ENCODE measurements at places on chromosomes 6 and 20.

DNA sequence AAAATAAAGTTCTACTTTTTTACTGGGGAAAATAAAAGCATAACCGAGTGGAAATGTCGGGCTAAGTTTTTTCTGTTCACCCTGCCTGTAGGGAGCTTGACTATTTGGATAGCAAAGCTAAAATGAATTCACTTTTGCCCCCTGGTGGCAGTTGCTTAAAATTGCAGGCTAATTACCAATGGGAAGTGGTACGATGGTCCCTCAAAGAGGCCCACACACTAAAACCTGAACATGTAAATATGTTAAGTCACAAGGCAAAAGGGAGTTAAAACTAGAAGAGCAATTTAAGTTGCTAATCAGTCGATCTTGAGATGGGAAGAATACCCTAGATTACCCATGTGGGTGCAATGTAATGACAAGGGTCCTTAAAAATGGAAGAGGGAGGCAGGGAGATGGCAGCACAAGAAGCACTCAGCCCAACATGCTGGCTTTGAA, 916 bp upstream of the SUN5 start:
- no peak for DNase-seq

- no peak for DNase-seq
Observed at GRCh38 chr6:127952176-127952575, 51.3 kb upstream of the THEMIS start.

DNA sequence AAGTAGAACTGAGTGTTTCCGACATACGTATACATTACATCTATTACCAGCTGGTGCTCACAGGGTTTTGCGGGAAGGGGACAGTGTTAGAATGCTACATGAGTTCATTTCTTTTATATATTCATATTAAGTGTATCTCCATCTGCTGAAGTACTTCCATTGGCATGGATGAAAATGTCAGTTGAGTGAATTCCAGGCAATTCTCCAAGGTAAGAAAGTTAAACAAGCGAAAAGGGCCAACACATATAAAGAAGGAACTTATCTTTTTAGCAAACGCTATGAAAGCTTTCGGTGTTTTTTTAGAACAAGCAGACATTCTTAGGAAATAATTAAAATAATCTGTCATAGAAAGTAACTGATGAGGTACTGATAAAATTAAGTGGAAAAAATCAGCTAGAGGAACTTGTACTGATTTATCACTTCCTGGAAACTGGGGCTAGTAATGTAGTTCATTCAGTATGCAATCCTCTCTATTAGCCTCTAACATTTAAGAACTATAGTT, 34.6 kb downstream of the RNF146 start:
- DNase-seq: no peak

GRCh38 chr6:54587277-54587676, 259.3 kb upstream of the FAM83B start:
- no peak for DNase-seq

GRCh38 chr6:158270389-158271127, 41.7 kb upstream of the TULP4 start:
- DNase-seq: no peak

DNA sequence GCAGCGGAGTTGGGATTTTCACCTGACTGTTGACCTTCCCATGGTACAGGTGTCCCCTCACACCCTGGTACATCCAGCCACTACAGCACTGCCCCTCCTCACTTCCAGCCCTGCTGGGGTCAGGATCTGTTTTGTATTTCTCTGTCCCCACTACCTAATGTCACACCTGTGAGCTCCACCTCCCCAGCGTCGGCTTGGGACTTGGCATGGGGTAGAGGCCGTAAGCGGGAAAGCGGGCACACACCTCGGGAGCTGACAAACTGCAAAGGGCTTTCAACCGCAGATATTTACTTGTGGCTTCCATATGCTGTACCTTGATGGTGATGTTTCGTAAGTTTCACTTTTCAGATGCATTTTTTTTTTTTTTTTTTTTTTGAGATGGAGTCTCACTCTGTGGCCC, 5.4 kb upstream of the CCN5 start:
- DNase-seq: no peak

DNA sequence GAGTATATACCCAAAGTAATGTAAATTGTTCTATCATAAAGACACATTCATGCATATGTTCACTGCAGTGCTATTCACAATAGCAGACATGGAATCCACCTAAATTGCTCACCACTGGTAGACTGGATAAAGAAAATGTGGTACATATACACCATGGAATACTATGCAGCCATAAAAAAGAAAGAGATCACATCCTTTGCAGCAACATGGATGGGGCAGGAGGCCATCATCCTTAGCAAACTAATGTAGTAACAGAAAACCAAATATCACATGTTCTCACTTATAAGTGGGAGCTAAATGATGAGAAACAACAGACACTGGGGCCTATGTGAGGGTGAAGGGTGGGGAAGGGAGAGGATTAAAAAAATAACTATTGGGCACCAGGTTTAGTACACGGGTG, 11.5 kb upstream of the TMEM200A start:
- DNase-seq: no peak

DNA sequence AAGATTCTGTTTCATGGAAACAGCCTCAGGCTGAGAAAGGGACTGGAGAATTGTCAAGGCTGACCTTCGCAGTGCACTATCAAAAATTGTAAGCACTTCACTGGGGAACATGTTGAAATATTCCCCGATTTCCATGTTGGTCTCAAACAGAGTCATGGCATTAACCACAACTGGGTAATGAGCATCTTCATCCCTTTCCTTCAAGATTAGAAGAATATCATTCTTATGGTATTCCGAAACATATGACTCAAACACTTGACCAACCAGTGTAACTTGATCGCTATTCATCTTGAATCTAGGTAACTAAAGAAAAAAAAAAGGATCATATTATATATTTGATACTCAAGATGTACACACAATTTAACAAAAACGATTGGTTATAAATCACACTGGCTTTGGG, 3.5 kb downstream of the MCM9 start:
- DNase-seq: no peak

- DNase-seq: no peak
Observed at GRCh38 chr20:47951521-47951971, 166.3 kb upstream of the SULF2 start.

GRCh38 chr20:55538261-55538908, 466.9 kb downstream of the CBLN4 start:
- DNase-seq: no peak

- DNase-seq: no peak
Observed at GRCh38 chr6:20377623-20378265, 23.9 kb upstream of the E2F3 start.

- no peak for DNase-seq
Observed at GRCh38 chr6:138485586-138486248, 13.6 kb downstream of the NHSL1 start.

DNA sequence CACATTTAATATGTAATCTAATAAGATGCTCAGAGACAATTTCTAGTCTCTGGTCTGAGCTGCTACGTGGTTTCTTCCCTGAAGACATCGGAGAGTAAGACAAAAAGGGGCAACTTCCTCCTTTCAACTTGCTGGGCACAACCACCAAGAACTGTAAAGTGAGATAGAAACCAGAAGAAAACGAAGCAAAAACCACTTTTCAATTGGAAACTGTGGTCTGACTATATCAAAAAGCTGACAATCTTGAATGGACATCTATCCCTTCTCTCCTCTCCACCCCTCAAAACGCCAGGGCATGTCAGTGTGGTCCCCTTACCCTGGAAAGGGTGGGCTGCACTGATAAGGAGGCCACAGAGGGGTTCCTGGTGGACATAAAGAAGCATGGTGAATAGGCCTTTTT, 269.1 kb downstream of the CD83 start:
- DNase-seq: no peak

DNA sequence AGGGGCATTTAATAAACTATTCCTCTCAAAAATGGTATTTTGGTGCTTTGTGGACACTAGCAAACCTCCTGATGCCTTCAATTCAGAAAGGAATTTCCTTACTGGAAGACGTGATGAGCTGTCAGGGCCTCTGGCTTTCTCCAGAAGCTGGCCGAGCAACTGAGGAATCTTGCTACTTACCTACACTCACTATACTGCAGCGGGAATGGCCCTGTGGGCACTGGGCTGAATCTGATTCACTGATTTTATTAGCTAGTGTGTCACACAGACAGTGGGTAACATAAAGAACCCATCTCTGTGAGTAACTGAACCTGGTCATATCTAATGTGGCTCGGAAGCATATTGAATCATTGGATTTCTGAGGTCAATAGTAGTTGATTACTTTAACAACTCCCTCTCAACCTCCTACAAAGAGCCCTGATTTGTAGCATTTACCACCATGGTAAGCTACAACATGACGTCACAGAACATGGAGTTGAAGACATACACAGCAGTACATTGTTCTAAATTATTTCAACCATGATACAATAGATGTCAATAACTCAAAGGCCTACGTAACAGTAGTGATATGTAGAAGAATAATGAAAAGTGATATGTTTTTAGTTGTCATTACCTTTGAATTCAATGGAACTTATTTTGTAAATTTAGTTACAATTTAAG, 232.1 kb downstream of the SYNE1 start:
- DNase-seq: no peak

DNA sequence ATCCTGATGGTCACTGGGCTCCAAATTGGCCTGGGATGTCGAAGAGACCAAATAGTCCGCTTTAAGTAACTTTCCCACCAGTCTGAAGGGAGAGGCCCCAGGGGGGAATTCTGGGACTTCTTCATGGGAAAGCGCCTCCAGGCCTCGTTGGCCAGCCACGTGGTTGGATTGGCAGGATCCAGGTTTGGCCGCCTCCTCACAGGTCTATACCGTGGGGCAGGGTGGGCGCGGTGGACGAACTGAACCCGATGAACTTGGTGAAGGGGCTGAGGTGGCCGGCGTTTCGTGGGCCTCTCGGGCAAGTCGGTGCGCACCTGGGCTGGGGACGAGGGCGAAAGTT, 297 bp downstream of the POM121L2 start:
- DNase-seq: no peak

DNA sequence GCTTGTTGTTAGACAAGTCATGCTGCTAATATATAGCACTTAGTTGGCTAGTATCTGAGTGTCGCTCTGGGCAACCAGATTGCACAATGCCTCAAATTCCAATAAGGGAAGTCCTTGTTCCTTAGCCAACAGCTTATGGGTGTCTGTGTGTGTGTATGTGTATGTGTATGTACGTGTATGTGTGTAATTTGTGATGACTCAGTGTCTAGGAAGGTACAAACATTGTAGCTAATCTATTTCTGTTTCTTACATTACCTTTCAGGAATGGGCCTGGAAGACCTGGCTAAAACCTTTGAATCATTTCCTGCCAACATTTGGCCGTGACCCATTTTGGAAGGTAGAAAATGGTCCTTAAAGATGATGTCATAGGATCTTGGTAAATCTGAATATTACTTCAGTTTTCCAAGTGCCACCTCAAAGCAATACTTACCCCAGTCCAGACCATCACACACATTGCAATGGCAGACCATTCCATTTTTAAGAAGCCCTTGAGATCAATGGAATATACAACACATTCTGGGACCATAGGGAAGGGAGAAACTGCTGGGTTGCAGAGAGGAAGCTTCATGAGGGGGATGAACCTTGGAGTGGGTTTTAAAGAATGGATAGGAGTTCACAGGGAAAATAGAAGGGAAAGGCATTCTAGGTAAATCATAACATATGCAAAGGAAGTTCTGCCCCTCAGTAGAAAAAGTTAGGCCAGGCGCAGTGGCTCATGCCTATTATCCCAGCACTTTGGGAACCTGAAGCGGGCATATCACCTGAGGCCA, 25.1 kb downstream of the NEDD9 start:
- peak; percentile 97 for DNase-seq

DNA sequence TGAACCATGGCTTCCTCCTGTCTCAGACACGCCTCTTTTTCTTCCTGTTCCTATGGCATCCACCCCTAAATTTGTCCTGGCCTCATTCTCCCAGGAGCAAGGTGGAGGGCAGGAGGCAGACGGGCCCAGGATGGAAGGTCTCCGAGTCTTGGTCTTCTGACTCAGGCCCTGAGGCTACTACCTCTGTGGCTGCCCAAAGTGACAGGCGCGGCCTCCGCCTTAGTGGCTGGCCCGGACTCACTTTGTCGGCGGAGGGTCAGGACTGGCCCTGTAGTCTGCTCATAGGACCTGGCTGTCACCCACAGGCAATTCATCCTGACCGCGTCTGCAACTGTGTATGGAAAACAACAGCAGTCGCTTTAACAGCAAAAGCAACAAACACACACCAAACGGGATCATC, 263.1 kb upstream of the SUPT3H start:
- DNase-seq: no peak

- DNase-seq: no peak
Observed at GRCh38 chr6:109493865-109494264, 10.8 kb upstream of the ZBTB24 start.

GRCh38 chr6:7132398-7133035, 24.8 kb downstream of the RREB1 start:
- DNase-seq: no peak

DNA sequence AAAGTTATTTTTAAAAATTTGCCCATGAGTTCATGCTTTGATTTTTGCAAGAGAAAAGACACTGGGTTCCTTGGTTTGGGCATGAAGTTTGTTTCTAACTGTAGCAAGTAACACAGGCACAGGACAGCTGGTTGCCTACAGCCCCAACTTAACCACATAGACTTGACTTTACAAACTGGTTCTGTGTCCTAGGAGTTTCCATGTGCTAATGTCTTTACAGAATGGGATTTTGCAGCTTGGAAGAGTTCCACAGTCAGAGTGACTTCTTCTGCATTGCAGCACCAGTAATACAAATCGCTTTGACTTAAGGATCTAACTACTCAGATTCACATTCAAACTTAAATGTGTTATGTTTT, 44.3 kb downstream of the OR2B2 start:
- no peak for DNase-seq

DNA sequence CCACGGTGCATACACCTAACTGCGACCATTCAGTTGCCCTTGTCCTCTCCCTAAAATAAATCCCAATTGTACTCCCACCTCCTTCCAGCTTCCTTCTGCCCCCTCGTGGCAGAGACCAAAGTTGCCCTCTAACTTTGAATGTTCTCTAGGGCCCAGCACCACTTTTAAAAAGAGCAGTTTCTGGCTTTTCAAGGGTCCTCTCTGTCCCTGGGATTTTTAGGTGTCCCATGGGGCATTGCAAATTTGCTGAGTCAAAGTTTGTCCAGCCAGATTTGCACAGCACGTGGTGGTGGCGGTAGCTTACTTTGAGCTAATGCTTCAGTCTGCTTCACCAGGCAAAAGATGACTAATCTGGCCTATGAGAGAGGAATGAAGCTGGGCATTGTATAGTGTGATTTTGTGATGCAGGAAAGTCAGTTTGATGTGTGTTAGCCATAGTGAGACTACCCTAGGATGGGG, 100.2 kb downstream of the PERP start:
- DNase-seq: no peak

DNA sequence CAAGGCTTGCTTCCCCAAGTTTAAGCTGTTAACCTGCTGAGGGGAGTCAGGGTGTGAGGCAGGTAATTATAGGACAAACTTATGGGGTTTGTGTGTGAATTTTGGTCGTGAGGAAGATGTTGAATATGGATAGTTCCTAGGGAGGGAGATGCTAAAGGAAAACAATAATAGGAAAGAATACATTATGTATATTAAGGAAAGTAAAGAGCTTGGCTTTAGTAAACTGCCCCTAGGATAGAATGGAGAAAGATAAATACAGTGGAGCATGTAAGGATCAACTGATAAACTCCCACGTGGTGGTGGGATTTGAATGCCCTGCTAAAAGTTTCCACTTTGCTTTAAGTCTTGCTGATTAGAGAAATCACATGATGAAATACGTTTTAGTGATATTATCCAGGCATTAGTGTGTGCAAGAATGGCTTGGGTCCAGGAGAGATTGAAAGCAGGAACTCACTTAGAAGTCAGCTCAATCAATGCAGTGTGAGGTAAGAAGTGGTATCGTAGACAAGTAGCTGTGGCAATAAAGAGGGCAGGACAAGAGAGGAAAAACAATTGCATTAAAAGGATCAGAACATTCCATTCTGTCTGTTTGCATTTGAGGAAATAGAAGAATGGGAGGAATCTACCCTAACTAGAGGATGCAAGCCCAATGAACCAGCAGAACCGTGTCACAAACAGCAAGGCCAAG, 52.5 kb downstream of the RPS12 start:
- DNase-seq: no peak

Data from fibroblast of the conjunctiva (primary cell).